Activated CD4-positive, alpha-beta T cell treated with anti-CD3 and anti-CD28 coated beads, Interleukin-2, amount 50 U/mL, for 1 hour (primary cell): ENCODE measurements at places on chromosomes 13 and 19.
A peak's percentile ranks its signal among the peaks of the same experiment; 100 is the strongest.

GRCh38 chr13:74134777-74135325 lies 647 bp upstream of the KLF12 start:
- peak; percentile 66 for DNase-seq

DNA sequence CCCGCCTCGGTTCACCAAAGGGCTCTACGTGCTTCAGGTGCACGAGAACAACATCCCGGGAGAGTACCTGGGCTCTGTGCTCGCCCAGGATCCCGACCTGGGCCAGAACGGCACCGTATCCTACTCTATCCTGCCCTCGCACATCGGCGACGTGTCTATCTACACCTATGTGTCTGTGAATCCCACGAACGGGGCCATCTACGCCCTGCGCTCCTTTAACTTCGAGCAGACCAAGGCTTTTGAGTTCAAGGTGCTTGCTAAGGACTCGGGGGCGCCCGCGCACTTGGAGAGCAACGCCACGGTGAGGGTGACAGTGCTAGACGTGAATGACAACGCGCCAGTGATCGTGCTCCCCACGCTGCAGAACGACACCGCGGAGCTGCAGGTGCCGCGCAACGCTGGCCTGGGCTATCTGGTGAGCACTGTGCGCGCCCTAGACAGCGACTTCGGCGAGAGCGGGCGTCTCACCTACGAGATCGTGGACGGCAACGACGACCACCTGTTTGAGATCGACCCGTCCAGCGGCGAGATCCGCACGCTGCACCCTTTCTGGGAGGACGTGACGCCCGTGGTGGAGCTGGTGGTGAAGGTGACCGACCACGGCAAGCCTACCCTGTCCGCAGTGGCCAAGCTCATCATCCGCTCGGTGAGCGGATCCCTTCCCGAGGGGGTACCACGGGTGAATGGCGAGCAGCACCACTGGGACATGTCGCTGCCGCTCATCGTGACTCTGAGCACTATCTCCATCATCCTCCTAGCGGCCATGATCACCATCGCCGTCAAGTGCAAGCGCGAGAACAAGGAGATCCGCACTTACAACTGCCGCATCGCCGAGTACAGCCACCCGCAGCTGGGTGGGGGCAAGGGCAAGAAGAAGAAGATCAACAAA lies 2.6 kb downstream of the PCDH17 start:
- no peak for DNase-seq

- no peak for DNase-seq
Observed at GRCh38 chr19:49338691-49339300, 3.6 kb downstream of the CD37 start.

GRCh38 chr13:49836516-49836915 lies 44.0 kb upstream of the KPNA3 start:
- DNase-seq: no peak

GRCh38 chr13:78241278-78241919 lies 322.8 kb upstream of the EDNRB start:
- no peak for DNase-seq

GRCh38 chr13:109394311-109394988 lies 391.9 kb downstream of the IRS2 start:
- no peak for DNase-seq

GRCh38 chr13:48866249-48866648 lies 109.5 kb upstream of the FNDC3A start:
- no peak for DNase-seq

DNA sequence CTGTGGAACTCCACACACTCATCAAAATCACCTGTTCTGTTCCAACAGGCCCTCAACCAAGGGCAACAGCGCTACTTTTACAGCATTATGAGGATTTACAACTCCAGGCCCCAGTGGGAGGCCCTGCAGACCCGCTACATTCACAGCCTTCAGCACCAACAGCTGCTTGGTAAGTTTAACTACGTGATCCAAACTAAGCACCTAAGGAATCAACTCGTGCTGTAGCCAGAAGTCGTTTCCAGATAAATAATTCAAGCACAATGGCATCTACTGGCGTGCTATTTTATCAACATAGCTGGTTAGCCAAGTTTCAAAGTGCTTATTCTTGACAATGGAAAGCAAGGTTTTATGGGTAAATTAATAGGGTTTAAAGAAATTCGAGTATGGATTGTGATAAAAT lies 5.3 kb downstream of the FAM216B start:
- DNase-seq: no peak

- DNase-seq: no peak
Observed at GRCh38 chr19:18967358-18968146, 26.5 kb upstream of the HOMER3 start.

GRCh38 chr13:40438022-40438680 lies 228.3 kb downstream of the FOXO1 start:
- DNase-seq: no peak

GRCh38 chr13:75749407-75749806 lies 113.3 kb downstream of the LMO7 start:
- no peak for DNase-seq

DNA sequence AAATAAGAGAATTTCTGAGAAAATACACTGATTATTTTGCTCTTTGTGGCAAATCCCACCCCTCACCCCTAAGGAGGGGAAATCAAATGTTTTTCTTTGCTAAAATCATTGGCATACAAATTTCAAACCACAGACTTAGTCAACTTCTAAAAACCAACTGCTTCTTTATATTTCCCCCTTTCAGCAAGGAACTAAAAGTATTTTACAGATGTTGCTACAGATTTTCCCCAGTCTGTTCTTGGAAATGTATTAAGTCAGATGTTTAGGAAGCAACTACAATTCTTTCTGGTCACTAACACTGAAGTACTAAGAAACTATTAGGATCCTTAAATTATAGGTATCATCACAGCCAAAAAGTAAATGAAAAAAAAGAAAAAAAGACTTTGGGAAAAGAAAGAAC lies 6.9 kb downstream of the MTMR6 start:
- DNase-seq: no peak

GRCh38 chr13:40996426-40997092 lies 22.6 kb downstream of the ELF1 start:
- DNase-seq: no peak

- DNase-seq: no peak
Observed at GRCh38 chr13:66425741-66426140, 804.4 kb downstream of the PCDH9 start.

DNA sequence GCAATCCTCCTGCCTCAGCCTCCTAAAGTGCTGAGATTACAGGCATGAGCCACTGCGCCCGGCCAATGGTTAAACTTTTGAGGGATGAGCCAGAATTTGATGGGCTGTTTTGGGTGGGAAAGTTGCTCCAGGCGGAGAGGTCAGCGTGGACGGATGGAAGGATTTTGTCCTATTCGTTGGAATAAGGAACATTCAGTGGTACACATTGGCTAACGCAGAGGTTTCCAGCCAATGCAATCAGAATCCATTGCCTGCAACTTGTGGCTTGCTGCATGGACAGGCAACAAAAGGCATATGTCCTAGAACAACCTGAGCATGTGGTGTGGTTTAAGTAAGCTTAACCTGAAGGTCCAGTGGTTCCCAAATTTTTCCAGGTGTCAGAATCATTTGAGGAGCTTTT lies 35.5 kb upstream of the C1QTNF9 start:
- DNase-seq: no peak

DNA sequence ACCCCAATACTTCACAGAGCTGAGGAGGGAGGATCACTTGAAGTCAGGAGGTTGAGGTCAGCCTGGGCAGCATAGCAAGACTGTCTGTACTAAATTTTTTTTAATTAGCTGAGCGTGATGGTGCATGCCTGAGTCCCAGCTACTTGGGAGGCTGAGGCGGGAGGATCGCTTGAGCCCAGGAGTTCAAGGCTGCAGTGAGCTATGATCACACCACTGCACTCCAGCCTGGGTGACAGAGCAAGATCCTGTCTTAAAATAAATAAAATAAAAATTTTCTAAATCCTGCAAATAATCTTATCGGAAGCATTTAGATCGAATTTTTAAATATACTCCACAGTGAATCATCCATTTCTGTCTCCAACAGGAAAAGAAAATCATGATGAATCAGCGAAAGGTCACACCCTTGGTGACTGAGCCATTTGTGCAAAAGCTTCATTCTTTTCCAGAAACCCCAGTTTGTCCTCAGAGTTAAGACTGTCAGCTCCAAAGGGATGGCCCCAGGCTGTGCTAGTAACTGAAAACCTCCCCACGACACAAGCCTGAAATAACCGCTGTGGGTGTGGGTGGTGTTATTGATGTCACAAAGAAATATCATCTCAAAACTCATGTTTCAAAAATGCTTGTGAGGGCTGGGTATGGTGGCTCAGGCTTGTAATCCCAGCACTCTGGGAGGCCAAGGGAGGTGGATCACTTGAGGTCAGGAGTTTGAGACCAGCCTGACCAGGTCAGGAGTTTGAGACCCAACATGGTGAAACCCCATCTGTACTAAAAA lies 167.6 kb downstream of the PTPRS start:
- DNase-seq: no peak

DNA sequence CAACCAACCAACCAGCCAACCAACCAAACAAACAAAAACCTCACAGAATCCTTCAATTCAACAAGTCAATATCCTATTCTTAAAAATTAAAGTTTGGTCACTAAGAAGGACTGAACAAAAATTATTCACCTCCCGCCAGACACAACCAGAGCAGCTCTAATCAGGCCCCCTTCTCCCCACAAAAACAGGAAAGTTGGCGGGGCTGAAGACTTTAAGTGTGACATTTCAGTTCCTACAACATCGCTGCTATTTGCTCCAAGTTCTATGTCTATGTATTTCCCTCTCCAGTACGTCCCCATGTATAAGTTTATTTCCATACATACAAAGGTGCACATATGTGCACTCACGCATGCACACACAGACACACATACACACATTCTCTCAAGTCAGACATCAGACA lies 32.8 kb upstream of the STK24 start:
- no peak for DNase-seq

- no peak for DNase-seq
Observed at GRCh38 chr13:111265701-111266035, 54.8 kb upstream of the TEX29 start.

DNA sequence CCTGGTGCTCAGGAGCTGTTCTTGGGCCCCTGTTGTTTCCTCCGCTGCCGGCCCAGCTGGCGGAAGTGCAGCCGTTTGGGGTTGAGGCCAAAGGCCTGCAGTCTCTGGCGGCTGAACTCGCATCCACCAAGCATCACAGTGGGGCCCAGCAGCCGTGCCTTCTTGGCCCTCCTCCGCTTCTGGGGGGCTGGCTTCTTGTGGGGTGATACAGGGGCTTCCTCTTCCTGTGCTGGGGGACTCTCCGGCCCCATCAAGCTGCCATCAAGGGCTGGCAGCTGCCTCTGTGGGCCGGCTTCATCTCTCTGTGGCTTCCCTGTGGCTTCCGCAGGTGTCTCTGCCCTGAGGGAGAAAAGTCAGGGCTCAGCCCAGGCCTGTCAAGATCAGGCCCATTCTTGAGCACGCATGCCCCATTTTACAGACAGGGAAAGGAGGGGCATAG lies 10.3 kb downstream of the ATG4D start:
- DNase-seq: peak; percentile 46

DNA sequence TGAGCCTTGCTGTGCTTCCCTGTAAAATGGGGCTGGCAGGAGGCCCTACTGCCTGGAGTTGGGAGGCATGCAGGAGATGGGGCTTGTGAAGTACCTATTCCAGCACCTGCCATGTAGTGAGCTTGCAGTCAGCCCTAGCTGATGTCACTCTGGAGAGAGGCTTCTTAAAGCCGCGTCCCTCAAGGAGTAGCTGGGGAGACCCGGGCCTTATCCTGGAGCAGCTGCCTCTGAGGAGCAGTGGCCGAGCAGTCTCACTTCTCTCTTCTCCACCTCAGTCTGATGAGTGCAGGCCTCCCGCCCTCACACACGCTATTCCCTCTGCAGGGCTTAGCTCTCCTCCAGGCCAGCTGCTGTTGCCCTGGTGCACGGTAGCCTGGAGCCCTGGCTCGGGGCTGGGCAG lies 18.0 kb downstream of the CLASRP start:
- no peak for DNase-seq

GRCh38 chr19:29983568-29983967 lies 41.5 kb downstream of the URI1 start:
- no peak for DNase-seq

- no peak for DNase-seq
Observed at GRCh38 chr13:74423434-74423833, 289.2 kb upstream of the KLF12 start.

- no peak for DNase-seq
Observed at GRCh38 chr19:52188822-52189734, 774 bp upstream of the PPP2R1A start.

DNA sequence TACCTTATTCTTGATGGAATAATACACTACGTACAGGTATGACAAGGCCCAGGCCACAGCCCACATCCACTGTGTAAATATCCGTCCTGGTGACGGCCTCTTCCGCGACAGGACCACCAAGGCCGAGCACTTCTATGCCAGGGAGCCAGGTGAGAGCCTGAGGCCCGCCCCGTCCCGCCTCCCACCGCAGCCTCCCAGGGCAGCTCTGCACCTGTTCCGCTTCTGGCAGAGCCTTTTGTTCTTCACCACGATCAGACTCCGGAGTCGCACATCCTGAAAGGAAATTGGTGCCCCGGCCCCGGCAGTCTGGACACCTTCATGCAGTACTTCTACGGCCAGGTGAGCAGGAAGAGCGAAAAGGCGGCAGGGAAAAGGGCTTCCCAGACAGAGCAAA lies 10.6 kb upstream of the ZNF358 start:
- DNase-seq: no peak

GRCh38 chr13:27182844-27183497 lies 11.4 kb upstream of the USP12 start:
- DNase-seq: no peak

- DNase-seq: no peak
Observed at GRCh38 chr19:44757057-44757734, 8.7 kb downstream of the BCL3 start.

- no peak for DNase-seq
Observed at GRCh38 chr19:39838569-39838968, 4.6 kb upstream of the DYRK1B start.

GRCh38 chr13:89455225-89455624 lies 1784.1 kb downstream of the SLITRK5 start:
- no peak for DNase-seq

- DNase-seq: no peak
Observed at GRCh38 chr13:89315287-89315686, 1644.1 kb downstream of the SLITRK5 start.

DNA sequence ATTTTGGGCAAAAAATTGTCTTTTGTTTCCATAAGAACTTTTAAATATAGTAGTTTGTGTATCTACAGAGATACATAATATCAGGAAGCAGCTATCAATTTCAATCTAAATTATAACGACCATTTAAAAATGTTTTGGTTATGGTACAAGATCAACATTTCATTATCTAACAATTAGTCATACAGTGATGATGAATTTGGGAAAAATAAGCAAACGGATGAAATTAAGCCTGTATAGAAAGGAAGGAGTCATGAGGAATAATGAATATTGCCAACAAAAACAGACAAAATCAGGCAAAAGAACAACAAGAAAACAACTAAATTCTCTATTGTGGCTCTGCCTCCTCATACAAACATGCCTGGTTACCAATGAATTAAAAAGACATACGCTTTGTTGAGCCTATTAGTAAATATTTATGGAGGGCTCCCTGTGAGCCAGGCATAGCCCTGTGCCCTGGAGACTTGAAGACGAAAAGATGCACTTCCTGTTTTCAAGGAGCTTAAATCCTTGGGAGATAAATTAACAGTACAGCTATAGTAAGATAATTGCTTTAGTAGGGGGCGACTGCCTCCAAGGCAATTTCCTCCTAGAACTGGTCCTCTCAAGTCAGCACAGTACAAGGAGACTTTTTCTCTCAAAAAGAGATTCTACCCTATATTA lies 73.0 kb downstream of the NALCN start:
- no peak for DNase-seq

- DNase-seq: no peak
Observed at GRCh38 chr19:39738814-39739213, 985 bp upstream of the CLC start.

- no peak for DNase-seq
Observed at GRCh38 chr13:23808803-23809202, 80.4 kb downstream of the MIPEP start.

GRCh38 chr13:114166381-114167131 lies 12.5 kb upstream of the CFAP97D2 start:
- no peak for DNase-seq
